ENCODE measurements at places on chromosomes 3 and 15.
A peak's percentile ranks its signal among the peaks of the same experiment; 100 is the strongest.

DNA sequence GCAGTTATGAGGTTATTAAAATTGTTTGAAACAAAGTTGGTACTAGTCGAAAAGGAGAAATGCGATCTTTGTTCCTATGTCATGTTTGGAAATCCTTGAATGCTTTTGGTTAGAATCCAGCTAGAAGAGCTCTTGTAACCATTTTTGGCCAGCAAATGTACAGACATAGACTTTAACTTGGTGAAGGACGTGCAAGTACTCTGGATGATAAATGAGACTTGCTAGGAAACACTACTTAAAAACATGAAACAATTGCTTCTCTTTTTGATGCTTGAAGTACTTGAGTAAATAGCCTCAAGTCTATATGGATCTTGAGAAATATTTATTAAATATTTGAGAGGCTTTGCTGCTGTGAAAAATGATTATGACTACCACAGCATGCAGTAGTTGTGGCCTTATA is 95.8 kb downstream of the CADM2 start:
- DNase-seq = no peak

DNA sequence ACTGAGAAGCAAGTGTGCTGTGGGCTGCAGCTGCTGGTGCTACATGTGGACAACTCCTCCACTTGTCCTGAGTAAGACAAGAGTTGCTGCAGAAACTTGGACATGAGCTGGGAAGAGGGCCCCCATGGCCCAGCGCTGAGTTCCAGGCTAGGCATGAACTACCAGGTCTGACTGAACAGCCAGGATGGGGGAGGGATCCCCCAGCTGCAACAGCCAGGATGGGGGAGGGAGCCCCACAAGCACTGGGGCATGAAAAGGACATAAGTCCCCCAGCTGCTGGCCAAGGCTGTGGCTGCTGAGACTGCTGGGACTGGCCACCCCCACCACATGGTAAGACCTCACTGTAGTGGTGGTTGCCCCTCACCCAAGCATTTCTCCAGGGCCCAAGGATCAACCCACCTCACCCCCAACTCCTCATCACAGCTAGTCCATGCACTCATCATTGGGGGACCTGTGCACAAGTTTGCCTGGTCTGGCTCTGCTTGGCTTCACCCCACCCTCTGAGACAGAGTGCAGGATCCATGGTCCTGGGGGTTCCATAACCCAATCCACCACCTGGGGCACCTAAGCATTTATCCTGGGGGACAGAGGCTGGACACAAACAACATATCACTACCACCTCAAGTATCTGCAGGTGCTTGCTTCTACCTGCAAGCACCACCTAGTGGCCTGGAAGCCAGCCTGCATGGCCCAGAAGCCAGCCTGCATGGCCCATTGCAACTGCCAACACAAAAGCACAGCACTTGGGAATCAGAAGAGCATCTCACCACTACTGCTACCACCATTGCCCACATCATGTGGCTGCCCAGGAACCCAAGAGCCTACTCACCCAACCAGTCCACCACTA is 84.5 kb upstream of the STT3B start:
- DNase-seq = peak; percentile 71

DNA sequence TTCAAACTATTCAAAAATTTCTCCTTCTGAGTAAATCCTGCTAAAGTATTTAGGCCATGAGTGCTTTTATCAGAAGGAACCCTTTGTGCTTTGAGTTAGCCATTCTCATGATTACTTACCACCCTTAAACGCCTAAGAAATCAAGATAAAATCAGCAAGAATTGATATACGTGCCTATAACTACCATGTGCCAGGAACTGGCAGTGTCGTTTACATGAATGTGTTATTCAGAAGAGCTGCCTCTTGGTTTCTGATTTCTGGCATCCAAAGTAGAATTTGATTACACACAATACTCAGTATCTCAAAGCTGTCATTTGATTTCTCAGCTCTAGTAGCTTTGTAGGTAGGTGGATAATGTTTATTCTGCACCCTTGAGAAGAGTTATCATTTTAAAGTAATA is 351.3 kb upstream of the CCDC54 start:
- no peak for DNase-seq

- DNase-seq = no peak
Observed at GRCh38 chr3:8970971-8971589, 7.8 kb upstream of the RAD18 start.

- DNase-seq = no peak
Observed at GRCh38 chr15:72994534-72995177, 57.6 kb upstream of the NEO1 start.

GRCh38 chr3:117350371-117350770 is 640.8 kb downstream of the TUSC7 start:
- no peak for DNase-seq

DNA sequence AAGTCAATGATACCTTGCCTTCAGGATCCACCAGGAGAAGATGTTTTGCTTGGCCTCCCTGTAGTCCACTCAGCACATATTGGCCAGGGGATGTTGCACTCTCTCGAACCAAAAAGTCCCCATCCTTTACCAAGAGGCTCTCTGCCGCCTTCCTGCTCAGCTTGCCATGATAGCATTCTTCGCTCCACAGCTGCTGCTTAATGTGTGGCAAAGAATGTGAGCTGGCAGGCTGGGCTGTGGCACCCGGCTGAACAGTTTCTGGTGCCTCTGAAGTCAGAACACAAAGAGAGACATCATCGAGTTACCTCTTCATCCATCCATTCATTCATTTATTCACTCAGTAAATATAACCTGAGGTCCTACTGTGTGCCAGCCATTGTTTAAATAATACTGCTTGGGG is 23.9 kb upstream of the CEP152 start:
- DNase-seq = no peak

- no peak for DNase-seq
Observed at GRCh38 chr15:75346796-75347221, at the start of gene NEIL1. Gene NEIL1 (plus strand): TSS chr15:75347039. CDS start chr15:75348906, 1,867 bp downstream.

- no peak for DNase-seq
Observed at GRCh38 chr15:74263466-74263865, 27.3 kb downstream of the CCDC33 start.

- no peak for DNase-seq
Observed at GRCh38 chr3:13792512-13793371, 87.1 kb downstream of the WNT7A start.

GRCh38 chr3:130256821-130257340 is 88.6 kb upstream of the COL6A5 start:
- no peak for DNase-seq

DNA sequence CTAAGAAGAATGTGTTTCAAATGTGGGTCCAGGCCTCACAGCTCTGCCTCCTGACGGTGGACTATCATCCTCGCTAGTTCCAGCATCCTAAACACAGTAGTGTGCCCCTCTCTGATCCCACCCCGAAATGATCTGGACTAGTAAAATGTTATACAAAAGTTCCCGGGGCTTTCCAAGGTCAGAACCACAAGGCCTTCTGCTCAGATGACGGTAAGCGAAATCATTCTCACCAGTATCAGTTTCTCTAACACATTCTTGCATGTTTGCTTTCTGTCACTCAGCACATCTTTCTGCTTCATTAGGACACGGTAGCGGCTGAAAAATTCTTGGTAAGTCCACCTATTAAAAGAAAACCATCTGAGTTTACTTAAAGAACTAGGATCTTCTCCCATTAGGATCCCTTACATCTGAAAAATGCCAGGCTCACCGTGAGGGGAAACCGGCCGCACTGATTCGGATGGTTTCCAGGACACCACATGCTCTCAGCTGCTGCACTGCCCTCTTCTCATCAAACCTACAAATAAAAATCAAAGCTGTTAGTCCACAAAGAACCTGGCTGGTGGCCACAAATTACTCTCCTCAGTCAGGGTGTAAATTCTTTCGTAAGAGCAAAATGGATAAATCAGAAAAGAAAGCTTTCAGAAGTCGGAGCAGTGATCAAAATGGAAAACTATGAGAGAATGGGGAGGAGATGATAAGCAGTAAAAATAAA is 83.9 kb upstream of the MYO5C start:
- no peak for DNase-seq

GRCh38 chr3:158539414-158540014 is 31.5 kb upstream of the MLF1 start:
- no peak for DNase-seq

- no peak for DNase-seq
Observed at GRCh38 chr15:80856809-80857377, 77.7 kb downstream of the CEMIP start.

DNA sequence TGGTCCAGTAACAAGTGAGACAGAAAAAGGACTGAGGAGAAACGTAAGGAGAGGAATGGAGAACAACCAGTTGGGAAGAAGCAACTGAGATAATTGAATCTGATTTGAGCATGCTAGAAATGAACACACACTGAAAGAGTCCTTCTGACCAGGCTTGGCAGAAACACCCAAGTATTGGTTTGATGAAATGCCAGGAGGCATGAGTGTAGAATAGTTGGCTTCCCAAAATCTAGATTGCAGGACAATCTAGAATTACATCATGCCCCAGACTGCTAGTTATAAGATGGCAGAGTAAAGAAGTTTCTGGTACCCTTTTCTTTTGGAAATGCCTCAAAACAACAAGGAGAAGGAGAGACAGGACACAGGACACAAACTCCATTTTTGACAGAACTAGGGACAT is 189.7 kb upstream of the STT3B start:
- DNase-seq = no peak

GRCh38 chr15:27486683-27487647 is 516.0 kb downstream of the GABRG3 start:
- DNase-seq = no peak

- DNase-seq = no peak
Observed at GRCh38 chr3:134281912-134282658, 31.4 kb upstream of the RYK start.

DNA sequence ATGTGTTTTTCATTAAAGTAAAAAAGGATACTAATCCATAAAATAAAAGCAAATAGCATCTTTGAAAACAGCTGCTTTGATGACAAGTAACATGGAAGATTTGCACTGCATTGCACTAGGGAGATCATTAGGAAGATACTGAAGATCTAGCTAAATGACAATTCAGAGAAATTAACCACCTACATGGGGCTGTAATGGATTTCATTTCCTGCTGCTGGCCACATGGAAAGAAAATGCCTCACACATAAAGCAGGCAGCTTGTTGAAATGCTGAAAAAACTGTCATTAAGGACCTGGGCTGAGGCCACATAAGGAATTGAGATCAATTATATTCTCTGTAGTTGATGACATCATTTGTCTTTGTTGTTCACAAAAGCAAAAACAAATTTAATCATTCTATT is 94.1 kb downstream of the PYDC2 start:
- DNase-seq = no peak

- peak; percentile 58 for DNase-seq
Observed at GRCh38 chr3:197306374-197307086, 8.1 kb upstream of the DLG1 start.

DNA sequence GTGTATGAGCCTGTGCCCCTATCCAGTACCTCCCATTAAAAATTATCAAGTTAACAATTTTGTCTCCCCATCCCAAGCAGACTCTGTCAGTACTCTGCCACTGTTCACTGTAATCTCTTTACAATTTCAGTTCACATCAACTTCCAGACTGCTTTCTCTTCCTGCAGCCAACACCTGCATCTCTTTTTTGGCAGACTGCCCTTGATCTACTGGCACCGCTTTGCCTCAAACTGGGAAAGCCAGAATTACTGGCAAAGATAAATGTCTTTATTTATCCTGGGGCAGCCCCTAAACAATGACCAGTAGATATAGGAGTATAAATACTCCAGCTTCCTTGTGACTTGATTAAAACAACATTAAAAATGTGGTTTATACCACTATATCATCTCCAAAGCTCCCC is 494.1 kb downstream of the ZNF385D start:
- no peak for DNase-seq

DNA sequence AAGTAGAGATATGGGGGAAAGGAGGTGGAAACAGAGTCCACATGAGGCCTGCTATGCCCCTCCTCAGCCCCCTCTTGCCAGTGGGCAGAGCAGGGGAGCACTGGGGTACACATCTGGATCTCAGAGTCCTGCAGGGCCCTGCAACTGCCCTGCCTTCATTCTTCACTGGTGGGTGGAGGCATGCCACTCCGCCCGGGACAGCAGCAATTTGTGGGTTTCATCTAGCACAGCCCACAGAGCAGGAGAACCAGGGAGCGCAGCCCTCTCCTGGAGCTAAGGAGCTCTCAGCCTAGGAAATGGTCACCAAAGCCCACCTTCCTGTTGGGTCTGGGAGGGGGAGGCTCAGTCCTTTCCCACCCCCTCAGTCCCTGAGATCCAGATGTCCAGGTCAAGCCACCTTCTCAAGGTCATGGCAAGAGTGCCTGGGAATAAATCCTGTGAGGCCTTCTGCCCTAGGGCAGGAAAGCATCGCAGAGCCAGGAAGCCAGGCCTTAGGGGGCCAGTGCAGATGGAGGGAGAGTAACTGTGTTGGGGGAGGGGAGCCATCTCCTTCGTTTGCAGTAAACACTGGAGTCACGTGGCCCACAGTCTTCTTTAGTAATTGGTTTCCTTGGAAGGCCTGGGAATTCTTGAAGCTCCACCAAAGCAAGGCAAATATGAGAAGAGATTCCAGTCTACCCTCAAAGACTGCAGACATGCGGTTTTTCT is 31.0 kb downstream of the ANP32A start:
- peak; percentile 88 for DNase-seq

DNA sequence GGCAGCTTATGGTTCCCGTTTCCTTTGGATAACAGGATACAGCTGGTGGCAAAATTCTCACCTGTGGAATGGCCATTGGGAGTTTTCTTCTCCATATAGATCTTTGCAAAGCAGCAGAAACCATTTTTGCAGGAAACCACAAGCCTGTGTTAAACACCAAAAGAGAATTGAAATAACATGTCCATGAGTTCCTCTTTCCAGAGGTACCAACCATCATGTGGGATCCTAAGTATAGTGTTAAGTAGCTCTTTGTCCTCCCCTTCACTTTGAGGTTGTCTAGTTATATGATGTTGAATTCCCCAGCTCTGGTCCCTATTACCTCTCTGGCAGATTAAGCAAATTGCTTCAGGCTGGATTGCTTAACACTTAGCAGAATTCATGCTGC is 94.9 kb downstream of the AKAP13 start:
- DNase-seq = no peak

GRCh38 chr3:69683082-69683806 is 56.0 kb upstream of the MITF start:
- DNase-seq = no peak

GRCh38 chr3:52090131-52090932 is 34.0 kb upstream of the DUSP7 start:
- peak; percentile 91 for DNase-seq

GRCh38 chr15:90497376-90497775 is 32.3 kb upstream of the CRTC3 start:
- DNase-seq = no peak

DNA sequence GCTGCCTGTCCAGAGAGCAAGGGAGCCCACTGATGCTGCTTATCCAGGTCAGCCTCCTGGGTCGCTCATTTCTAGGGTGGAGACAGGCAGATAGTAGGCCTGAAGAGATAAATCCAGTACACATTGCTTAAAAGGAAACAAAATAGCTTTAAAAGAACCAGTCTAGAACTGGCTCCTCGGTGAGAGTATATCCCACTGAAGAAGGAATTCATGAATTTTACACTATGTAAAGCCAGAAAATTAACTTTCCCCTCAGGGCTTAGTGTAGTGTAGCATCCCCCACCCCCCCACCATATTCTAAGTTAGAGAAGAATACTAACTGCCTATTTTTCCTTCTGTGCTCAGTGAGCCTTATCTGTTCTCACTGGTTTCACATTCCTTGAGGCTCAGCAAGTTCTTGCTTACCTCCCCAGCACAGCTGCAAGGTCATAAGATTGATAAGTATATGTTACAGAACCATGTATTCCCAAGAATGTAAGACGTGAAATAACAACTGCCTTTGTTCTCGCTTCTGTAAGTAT is 30.5 kb upstream of the NOX5 start:
- no peak for DNase-seq

- no peak for DNase-seq
Observed at GRCh38 chr3:81929697-81930096, 168.3 kb upstream of the GBE1 start.

Measured in islet precursor cell (in vitro differentiated cells).